ENCODE measurements at places on chromosomes 3 and 15.

DNA sequence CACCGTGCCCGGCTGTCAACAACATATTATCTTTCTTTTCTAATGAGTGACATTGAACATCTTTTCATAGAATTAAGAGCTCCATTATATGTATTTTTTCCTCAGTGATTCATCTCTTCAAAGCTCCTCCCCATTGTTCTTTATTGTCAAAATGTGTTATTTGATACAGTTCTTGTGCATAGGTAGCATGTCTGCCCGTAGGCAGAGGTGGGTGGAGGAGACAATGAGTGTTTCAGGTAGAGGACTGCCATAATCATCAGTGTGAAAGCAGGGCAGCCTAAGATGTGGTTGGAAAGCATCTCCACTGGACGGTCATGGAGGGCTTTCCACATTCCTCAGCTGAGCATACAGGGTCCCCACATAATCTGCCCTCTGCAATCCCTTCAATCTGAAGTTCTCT is 452.0 kb upstream of the MCTP2 start:
- no peak for DNase-seq

- no peak for DNase-seq
Measured at GRCh38 chr3:126706631-126707030, 2.6 kb downstream of the CHCHD6 start.

DNA sequence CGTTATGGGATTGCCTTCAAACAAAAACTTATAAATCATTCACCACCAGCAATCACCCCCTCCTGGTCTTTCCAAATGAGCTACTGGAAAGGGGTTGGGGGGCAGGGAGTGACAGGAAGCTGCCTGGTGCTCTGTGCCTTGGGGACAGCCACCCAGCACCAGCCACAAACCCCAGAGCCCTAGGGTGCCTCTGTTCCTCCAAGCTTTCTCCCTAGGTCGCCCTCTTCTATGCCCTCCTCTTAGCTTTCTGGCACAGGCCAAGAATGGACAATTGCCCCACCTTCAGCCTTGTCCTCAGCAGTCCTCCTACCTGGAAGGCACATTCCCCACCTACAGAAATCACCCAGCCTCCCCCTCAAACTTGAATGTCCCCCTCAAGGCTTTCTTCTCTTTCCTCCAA is 3.3 kb downstream of the OXTR start:
- no peak for DNase-seq

- no peak for DNase-seq
Measured at GRCh38 chr3:107882881-107883280, 207.9 kb downstream of the CD47 start.

- no peak for DNase-seq
Measured at GRCh38 chr3:52535411-52536111, 844 bp upstream of the UQCC5 start.

DNA sequence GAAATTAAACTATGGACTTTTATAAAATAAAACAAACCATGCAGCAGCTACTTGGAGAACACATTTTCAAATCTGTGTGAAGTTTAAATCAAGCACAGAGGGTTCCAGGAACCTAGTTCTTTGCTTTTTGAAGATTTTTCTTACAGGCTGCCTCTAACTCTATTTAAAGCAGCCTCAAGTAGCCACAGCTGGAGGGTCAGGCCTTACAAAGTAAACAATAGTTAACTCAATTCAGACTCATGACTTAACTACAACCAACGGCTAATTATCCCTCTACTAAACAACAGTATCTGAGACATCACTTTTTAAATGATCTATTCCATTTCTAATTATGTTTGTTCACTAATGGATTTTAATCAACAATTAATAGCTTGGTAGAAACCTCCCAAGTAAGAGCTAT is 9.8 kb downstream of the LRIG1 start:
- DNase-seq = no peak

GRCh38 chr3:1262246-1262645 is 169.4 kb downstream of the CNTN6 start:
- DNase-seq = no peak

- no peak for DNase-seq
Measured at GRCh38 chr15:81115054-81115939, 18.8 kb upstream of the CFAP161 start.

- no peak for DNase-seq
Measured at GRCh38 chr15:44736181-44736765, at the start of gene TRIM69. TRIM69 (plus strand) TSS chr15:44736528; CDS start chr15:44736705, 177 bp downstream.

DNA sequence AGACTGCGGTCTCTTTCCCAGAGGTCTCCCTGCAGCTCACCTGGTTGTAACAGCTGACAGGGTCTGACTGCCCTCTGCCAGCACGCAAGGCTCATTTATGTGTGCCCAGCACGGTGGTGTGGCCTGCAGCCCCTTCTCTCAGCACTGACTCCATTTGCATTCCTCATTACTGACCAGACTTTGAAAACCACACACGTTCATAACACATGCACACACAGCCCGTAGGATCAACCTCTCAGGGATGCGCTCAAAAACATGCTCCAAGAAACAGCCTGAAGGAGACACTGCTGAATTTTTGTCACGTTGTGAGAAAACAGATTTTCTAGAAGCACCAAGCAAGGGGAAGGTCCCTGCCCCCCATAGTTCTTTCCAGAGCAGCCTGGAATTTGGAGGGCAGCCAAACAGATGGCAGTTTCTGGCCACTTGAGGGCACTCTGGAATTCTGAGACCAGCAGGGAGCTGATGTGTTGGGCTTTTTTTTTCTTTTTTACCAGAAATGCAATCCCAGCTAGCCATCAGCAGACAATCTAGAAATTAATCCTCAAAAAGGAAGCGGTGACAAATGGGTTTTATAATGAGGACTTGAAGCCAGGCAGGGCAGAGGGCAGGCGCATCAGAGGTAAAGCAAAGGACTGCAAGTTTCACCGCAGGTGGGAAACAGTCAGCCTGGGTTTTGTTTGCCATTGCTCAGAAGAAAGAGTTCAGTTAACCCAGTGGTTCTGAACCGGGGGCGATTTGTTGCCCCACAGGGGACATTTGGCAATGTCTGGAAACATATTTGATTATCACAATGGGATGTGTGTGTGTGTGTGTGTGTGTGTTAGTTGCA is 170.5 kb upstream of the PROK2 start:
- DNase-seq = peak; percentile 19

- no peak for DNase-seq
Measured at GRCh38 chr3:127486321-127486944, 104.1 kb downstream of the TPRA1 start.

Measured in activated naive CD4-positive, alpha-beta T cell treated with Interleukin-2 at 50 U/mL for 16 hours (primary cell).